ENCODE measurements at places on chromosomes 16 and 17.

GRCh38 chr17:30395398-30396022 is 16.8 kb downstream of the CPD start:
- no peak for DNase-seq

GRCh38 chr17:20315821-20316220 is 151.5 kb downstream of the LGALS9B start:
- no peak for DNase-seq

DNA sequence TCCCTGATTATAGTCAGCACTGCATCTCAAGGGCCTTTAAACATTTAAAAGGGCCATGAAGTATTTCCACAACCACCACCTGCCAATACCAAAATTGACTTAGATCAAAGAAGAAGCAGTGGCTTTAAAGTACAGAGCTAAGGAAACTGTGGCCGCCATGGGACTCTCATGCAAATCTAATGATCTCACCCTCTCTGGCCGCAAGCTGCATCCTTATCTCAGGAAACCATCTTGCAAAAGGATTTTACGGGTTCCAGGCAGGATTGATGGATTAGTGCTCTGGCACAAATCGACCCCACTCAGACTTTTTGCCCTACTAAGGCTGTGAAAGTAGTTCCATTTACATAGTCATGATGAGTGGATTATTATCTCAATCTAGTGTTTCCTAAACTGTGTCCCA is 22.6 kb downstream of the CDRT4 start:
- no peak for DNase-seq

DNA sequence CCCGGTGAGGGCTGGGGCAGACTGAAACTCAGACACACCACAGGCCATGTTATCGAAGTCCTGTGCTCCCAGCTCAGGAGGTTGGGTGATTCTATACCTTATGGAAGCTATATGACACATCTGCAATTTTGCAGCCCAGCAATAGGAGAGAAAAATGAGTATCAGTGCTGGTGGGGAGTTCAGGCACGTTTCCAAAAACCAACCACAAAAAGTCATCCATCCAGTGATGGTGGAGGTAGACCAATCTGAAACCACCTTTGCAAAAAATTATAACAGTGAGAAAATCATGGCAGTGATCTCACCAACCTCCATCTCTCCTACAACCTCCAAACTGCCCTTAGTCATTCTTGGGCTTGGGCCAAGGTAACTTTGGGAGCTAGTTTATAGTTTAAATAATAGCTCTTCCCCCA is 327.9 kb downstream of the SLC39A11 start:
- DNase-seq: no peak

GRCh38 chr17:3754458-3755334 is 31.0 kb downstream of the HASPIN start:
- peak; percentile 81 for DNase-seq

GRCh38 chr16:68473358-68474070 is 25.2 kb upstream of the SMPD3 start:
- DNase-seq: no peak

All from activated naive CD4-positive, alpha-beta T cell (primary cell).